NAMALWA (cell line): ENCODE measurements at places on chromosomes 6 and 20.

DNA sequence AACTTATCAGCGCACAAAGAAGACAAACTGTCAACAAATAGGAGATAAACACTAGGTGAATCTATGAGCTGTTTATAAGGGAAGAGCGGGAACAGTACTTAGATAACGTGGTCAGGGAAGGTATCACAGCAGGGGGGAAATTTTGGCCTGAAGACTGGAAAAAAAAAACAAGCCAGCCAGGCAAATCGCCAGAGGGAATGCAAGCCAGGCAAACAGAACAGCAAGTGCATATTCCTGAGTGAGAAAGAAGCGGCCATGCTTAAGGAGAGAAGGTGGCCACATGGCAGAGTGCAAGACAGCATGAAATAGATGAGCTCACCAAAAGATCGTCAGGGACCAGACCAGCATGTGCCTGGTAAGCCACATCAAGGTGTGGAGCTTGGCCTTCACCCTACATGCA, 466.5 kb upstream of the ARID1B start:
- no peak for DNase-seq

- DNase-seq: no peak
Observed at GRCh38 chr6:4394786-4395185, 259.4 kb upstream of the ECI2 start.

DNA sequence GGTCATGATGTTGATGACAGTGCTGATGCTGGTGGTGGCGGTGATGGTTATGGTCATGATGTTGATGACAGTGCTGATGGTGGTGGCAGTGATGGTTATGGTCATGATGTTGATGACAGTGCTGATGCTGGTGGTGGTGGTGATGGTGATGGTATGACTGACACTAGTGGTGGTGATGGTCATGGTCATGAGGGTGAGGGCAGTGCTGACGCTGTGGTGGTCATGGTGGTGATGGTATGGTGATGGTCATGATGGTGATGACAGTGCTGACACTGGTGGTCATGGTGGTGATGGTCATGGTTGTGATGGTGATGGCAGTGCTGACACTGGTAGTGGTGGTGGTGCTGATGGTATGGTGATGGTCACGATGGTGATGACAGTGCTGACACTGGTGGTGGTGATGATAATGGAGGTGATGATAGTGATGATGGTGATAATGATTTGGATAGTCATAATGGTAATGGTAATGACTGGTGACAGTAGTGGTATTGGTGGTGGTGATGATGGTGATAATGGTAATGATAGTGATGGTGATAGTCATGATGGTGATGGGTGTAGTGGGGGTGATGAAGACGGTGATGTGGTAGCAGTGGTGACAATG, 206.2 kb downstream of the CDH4 start:
- DNase-seq: no peak

DNA sequence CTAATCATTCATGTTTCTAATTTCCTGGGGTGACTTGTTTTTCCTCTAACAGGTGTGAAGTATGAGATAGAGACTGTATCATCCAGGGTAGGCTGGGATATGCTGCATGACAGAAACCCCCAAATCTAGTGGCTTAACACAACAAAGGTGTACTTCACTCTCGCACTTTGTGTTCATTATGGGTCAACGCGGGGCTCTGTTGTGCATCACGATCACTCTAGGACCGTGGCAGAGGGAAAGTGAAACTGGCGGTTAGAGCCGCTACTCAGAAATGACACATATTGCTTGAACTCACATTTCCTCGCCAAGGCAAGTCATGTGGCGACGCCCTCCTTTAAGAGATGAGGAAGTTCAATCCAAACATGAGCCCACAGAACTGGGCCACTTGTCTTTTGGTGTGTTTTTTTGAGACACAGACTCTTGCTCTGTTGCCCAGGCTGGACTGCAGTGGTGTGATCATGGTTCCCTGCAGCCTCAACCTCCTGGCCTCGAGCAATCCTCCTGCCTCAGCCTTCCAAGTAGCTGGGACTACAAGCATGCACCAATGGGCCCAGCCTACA, 41.3 kb downstream of the PCNA start:
- DNase-seq: peak; percentile 95

DNA sequence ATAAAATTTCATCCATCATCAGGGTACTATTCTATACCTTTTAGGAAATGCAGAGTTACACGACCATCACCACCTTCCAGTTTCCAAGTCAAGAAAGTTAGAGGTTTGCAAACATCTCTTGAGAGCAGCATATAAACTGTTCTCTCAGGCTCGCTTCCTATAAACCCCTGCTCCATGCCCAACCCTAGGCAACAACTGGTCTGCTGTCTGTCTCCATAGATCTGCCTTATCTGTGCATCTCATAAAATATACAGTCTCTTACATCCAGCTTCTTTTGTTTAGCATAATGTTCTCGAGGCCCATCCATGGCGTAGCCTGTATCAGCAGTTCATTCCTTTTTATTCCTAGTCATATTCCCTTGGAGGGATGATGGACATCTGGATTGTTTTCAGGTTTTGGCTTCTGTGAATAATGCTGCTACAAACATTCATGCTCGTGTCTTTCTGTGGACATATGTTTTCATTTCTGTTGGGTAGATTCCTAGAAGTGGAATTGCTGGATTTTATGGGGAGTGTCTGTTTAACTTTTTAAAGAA, 6.1 kb downstream of the PTPRT start:
- DNase-seq: no peak
